Omental fat pad (tissue), 4 donors: ENCODE measurements at places on chromosomes 7 and 10. TPM values are rescaled to one million over a fixed set of nuclear protein-coding genes. Genes with fewer than 3 reads are reported as not detected.

DNA sequence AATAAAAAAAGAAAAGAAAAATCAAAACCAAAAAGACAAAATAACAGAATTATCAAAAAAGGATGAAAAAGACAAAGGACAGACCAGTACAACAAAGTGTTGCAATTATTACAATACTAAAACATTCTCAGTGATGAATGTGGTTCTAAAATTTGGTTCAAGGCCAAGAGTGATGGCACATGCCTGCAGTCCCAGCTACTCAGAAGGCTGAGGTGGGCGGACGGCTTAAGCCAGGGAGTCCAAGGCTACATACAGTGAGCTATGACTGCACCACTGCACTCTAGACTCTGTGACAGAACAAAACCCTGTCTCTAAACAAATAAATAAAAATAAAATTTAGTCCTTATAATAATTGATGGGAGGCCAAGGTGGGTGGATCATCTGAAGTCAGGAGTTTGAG, 14.5 kb downstream of the BAZ1B start:
- DNase-seq: no peak

- no peak for DNase-seq
Measured at GRCh38 chr7:148912151-148912550, 28.1 kb upstream of the EZH2 start.

The C10orf67 gene
- total RNA-seq: 0.60 TPM

The CRHR2 gene
- total RNA-seq: not detected
